ENCODE measurements at places on chromosomes 4 and X.

- no peak for DNase-seq
Measured at GRCh38 chr4:3291411-3291968, 1.3 kb upstream of the RGS12 start.

DNA sequence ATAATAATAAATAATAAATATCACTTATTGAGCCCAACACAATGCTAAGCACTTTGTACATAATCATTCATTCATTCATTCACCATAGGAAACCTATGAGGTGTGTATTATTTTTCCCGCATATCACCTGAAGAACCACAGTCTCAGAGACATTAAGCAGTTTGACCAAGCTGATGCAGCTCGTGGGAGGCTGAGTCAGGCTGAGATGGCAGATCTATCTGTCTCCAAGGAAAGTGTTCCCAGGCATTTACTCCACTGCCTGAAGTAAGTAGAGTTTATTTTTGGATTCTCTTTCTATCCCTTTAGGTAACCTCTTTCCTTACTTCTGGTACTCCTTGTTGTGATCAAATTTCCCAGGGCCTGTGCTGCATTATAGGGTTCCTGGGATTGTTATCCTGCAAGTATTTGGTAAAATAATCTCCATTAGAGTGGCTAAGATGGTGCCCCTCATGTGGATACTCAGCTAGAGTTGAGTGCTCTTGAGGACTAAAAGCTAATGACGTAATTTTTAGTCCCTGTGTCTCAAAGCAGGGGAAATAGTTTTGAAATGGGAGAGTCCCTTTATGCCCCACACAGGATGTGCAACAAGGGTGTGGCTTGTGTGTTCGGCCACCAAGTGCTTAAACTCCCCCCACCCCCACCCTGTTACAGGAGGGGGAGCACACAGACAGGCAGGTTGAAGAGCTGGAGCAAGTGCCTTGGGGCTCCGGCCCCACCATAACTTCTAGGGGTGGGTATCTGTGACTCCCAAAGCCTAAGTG, 467.0 kb downstream of the STIM2 start:
- DNase-seq = no peak

DNA sequence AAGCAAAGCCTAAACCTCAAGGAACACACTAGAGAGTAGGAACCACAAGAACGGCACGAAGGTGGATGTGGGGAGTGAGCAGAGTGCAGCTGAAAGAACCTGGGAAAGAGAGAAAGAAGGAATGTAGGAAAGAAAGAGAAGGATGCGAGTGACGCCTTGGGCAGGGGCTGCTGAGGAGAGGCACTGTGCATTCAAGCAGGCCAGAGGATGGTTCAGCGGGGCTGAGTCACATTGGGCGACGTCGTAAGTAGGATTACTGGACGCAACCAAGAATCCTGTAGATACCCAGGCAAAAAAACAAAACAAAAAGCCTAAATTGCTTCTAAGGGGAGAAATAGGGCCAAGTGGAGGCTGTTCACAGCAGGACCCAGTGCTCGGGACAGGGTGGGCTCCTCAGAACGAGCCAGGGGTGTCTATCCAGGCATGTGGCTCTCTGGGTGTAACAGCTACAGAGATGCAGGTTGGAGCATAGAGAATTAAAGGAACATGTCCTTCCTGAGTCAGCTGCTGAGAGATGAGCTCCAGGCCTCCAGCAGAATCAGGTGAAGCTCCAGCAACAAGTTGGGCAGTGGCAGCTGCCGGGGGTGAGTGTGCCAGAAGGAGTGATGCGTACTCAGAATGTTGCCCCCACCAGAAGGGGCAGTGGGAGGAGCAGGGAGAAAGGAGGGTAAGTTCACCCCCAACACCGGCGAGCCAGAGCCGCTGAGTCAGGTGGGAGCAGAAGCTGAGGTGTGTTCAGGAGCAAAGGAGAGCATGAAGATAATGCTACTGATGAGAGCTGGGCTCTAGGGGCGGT, 38.6 kb downstream of the NELFA start:
- no peak for DNase-seq

GRCh38 chr4:37023504-37023903, 221.0 kb upstream of the NWD2 start:
- no peak for DNase-seq

GRCh38 chrX:45006002-45006800, 133.2 kb downstream of the KDM6A start:
- peak; percentile 4 for DNase-seq

GRCh38 chr4:56680266-56680665, 830 bp downstream of the HOPX start:
- DNase-seq = no peak

DNA sequence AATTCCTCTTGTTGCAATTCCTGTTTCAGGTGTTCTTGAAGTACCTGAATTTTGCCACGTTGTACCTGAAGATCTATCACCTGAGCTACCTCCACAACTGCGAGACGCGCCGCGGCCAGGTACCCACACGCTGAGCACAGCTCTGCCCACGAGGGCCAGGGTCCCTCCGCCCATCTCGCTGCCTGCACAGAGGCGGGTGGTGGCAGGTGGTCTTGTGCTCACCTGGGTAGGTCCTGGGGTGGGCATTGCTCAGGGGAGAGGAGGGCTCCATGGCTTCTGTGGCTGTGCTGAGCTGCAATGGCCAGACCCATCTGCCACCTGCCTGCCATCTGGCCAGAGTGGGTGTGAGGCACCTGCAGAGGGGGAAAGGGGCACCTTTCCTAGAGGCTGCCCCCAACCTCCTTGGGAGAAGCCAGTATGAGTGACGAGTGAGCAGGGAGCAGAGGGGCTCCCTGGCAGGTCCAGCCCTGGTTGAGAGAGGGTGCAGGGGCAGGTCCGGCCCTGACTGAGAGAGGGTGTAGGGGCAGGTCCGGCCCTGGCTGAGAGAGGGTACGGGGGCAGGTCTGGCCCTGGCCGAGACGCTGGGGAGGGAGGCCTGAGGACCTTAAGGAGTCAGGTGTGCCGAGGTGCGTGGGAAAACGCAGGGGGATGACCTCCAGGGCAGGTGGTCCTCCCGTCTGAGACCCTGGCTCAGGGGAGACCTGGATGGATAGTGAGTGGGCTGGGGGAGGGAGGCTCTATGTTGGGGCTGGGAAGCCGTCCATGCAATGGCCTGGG, 10.7 kb downstream of the PDE6B start:
- no peak for DNase-seq

- peak; percentile 87 for DNase-seq
Measured at GRCh38 chr4:153296040-153296823, 48.3 kb upstream of the MND1 start.

GRCh38 chrX:65781845-65782244, 114.4 kb downstream of the MSN start:
- no peak for DNase-seq

GRCh38 chrX:69627744-69628143, 11.8 kb downstream of the EDA start:
- peak; percentile 4 for DNase-seq

GRCh38 chrX:126065901-126066660, 100.0 kb downstream of the DCAF12L2 start:
- no peak for DNase-seq

DNA sequence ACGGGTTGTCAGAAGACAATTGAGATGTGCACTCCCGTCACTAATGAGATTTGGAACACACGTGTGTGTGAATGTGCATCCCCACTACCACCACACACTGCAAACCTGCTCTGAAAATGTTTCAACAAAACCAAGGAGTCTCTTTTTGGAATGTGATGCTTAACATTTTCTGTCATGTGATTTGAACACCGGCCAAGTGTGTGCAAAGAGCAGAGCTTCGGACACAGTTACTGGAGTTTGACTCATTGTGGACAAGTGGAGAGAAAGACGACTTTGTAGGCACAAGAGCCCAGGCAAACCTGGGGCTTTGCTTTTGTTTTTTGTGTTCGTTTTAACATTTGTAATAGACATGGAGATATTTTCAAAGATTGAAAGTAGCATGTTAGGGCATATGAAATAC, 49.2 kb downstream of the CCKAR start:
- DNase-seq = peak; percentile 47

DNA sequence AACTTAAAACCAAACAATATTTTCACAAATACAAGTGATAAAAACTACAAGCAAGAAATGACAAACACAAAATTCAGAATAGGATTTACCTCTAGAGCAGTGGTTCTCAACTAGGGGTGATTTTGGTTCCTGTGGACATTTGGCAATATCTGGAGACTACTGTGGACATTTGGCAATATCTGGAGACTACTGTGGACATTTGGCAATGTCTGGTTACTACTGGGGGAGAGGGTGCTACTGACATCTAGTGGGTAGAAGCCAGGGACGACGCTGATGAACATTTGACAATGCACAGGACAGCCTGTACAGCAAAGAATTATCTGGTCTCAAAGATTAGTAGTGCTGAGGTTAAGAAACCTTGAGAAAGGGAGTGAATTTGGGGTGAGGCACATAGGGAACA, 169.8 kb downstream of the CLCN4 start:
- peak; percentile 30 for DNase-seq

DNA sequence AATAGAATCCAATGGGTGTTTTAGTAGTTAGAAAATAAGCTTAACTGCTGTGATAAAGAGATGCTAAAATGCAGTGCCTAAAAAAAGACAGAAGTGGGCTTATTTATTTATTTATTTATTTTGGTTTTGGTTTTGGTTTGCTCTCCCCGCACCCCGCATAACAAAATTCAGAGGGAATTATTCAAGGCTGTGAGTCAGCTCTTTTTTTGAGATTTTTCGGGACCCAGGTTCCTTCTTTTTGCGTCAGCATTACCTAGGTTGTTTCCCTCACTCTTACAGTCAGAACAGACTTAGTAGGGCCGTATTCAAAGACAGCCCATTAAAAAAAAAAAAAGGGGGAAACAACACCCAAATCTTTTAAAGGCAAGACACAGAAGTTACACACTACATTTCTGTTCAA, 1495.5 kb upstream of the ADGRL3 start:
- DNase-seq = no peak

DNA sequence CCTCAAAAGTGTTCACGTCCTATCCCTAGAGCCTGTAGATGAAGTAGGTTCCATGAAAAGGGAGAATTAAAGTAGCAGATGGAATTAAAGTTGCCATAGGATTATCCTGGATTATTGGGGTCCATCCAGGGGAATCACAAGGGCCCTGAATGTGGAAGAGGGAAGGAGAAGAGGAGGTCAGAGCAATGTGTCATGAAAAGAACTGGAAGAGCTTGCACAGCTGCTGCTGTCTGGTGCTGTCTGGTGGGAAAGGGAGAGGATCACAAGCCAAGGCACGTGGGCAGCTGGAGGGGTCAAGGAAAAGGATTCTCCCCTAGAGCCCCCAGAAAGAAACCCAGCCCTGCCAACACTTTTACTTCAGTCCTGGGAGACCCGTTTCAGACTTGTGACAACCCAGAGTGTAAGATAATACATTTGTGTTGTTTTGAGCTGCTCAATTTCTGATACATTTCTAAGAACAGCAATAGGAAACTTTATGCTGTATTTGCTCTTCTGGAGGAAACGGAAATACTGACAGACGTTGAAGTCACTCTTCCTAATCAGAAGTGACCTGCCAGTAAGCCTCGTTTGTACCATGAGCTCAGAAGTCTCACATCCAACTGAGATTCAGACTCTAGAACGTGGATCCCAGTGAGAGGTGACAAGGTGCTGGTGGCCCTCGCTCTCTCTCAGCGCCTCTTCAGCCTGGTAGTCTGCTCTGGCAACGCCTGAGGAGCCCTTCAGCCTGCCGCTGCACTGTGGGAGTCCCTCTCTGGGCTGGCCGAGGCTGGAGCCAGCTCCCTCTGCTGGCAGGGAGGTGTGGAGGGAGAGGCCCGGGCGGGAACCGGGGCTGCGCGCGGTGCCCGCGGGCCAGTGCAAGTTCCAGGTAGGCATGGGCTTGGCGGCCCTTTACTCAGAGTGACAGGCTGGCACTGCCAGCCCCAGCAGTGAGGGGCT, 34.7 kb upstream of the ENPP6 start:
- DNase-seq = no peak

DNA sequence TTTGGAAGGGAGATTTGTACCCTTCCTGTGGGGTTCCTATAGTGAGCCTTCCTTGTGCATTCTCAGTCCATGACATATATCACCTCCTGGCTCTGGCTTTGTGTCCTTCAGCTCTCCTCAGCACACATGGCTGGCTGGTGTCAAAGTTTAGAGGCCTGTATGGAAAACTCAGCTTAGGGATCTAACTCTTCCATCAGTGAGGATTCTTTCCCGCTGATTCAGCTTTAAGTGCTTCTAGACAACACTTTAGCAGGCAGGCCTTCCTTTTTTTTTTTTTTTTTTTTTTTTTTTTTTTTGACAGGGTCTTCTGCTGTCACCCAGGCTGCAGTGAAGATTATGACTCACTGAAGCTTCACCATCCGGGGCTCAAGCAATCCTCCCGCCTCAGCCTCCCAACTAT, 84.2 kb downstream of the NPNT start:
- peak; percentile 50 for DNase-seq

DNA sequence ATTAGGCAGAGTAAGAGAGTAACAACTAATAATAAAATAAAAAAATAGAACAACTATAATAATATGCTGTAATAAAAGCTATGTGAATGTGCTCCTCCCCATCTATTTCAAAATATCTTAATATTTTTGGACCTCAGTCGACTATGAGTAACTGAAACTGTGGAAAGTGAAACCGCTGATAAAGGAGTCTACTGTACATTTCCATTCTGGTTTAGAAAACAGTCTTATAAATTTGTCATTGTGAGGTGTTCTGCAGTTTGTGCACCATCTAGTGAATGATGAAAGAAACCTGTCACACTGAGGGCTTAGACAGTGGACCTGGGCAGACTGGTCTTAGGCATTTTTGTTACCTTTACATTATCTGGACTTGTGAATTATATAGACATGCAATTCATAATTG, 42.0 kb downstream of the TMEM150C start:
- DNase-seq = no peak

GRCh38 chr4:35644591-35644990, 599.7 kb downstream of the ARAP2 start:
- peak; percentile 5 for DNase-seq

DNA sequence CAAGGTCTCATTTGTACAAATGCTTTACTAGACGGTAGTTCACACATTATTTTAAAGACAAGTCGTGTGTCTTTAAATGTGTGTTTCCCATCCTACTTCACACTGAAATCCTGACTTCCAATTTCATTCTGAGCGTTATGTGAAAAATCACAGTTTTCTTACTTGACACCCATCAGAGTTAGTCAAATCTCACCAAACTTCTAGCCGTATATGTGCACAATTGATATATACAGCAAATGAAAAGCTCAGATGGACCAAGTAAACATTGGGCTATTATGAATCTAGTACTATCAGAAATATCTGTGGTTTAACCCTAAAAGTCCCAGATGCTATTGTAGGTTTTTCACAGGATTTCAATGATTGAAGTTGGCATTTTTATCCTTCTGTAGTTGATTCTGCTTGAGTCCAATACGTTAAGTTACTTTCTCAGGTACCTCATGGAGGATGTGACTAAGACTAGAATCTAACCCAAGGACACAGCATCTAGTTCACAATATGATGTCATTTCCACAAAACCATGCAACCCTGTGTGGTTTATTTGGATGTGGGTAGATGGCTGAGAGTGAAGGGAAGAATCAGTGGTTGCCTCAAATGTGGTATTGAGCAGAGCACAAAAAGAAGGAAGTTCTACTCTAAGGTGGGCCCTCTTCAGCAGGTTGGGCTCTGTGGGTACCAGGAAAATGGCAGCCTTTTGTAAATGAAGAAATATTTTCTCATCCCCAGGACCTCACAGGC, 22.1 kb upstream of the TRIM60 start:
- DNase-seq = no peak
